ENCODE measurements at places on chromosomes 3 and 15. TPM values are rescaled to one million over a fixed set of nuclear protein-coding genes. Genes with fewer than 3 reads are reported as not detected.

GRCh38 chr3:117427081-117427480, 717.5 kb downstream of the TUSC7 start:
- no peak overlapping the region for H3K4me3 ChIP-seq
- no peaks in the 10 kb centered on the region for H3K4me1 ChIP-seq
- no peaks in the 10 kb centered on the region for H3K36me3 ChIP-seq

- no peaks in the 10 kb centered on the region for H3K27me3 ChIP-seq
- peak overlapping the region; percentile 17 for H3K27ac ChIP-seq
- H3K4me1 ChIP-seq, result peaks cover 60% of the 10 kb centered on the region
- no peaks in the 10 kb centered on the region for H3K36me3 ChIP-seq
Measured at GRCh38 chr3:46695962-46696894, 2.7 kb upstream of the ALS2CL start.

- H3K4me1 ChIP-seq, result peaks cover 2% of the 10 kb centered on the region
- DNase-seq, result no peak
- no peaks in the 10 kb centered on the region for H3K27me3 ChIP-seq
- no peak overlapping the region for H3K4me3 ChIP-seq
Measured at GRCh38 chr3:123696808-123697207, 112.0 kb upstream of the HACD2 start.

Gene PYGO1
- total RNA-seq, result 0.25 TPM

- no peak for DNase-seq
- H3K4me1 ChIP-seq, result no peaks in the 10 kb centered on the region
- H3K36me3 ChIP-seq, result no peaks in the 10 kb centered on the region
- H3K27ac ChIP-seq, result no peak overlapping the region
- H3K27me3 ChIP-seq, result no peaks in the 10 kb centered on the region
Measured at GRCh38 chr15:55970286-55970685, 23.1 kb downstream of the NEDD4 start.

- no peak overlapping the region for H3K27ac ChIP-seq
- H3K27me3 ChIP-seq, result no peaks in the 10 kb centered on the region
Measured at GRCh38 chr3:134707908-134708597, 57.2 kb upstream of the KY start.

DNA sequence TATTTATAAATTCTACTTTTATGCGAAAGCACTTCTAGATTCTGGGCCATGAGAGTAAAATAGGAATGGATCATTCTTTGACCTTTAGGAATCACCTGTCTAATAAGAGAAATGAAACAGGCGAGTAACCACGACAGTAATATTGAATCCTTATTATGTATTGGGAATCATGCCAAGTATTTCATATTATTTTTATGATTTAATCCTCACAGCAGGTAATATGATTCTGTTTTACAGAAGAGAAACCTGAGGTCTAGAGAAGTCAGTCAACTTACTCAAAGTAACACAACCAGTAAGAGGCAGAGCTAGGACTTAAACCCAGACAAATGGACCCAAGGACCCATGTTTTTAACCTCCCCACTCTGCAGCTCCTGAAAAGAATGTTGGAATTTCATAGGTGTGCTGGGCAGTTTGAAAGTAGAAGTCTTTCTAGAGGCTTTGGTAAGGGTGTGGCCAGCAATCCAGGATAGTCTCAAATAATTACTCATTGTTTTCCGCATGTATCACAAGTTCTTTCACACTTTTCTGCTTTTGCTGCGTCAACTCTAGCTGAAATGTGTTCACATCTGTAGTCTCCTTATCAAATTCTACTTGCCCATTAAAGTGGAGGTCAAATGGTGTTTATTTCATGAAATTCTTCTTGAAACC, 181.7 kb downstream of the TPRG1 start:
- no peak for DNase-seq
- H3K4me1 ChIP-seq, result peaks cover 1% of the 10 kb centered on the region
- H3K27ac ChIP-seq, result no peak overlapping the region
- H3K27me3 ChIP-seq, result no peaks in the 10 kb centered on the region
- no peak overlapping the region for H3K4me3 ChIP-seq
- no peaks in the 10 kb centered on the region for H3K36me3 ChIP-seq

GRCh38 chr3:135762188-135762856, 203.2 kb upstream of the PPP2R3A start:
- H3K4me3 ChIP-seq, result no peak overlapping the region
- no peaks in the 10 kb centered on the region for H3K27me3 ChIP-seq
- H3K27ac ChIP-seq, result no peak overlapping the region
- H3K36me3 ChIP-seq, result no peaks in the 10 kb centered on the region
- H3K4me1 ChIP-seq, result no peaks in the 10 kb centered on the region

- H3K27me3 ChIP-seq, result no peaks in the 10 kb centered on the region
- H3K4me1 ChIP-seq, result no peaks in the 10 kb centered on the region
- H3K27ac ChIP-seq, result no peak overlapping the region
- H3K4me3 ChIP-seq, result no peak overlapping the region
- no peaks in the 10 kb centered on the region for H3K36me3 ChIP-seq
- DNase-seq, result no peak
Measured at GRCh38 chr3:101950510-101950909, 101.2 kb downstream of the NFKBIZ start.

Gene CCR2
- 3.3 TPM for total RNA-seq

- no peaks in the 10 kb centered on the region for H3K27me3 ChIP-seq
- no peak overlapping the region for H3K4me3 ChIP-seq
- no peak for DNase-seq
- H3K27ac ChIP-seq, result no peak overlapping the region
Measured at GRCh38 chr3:188890572-188891270, 281.1 kb upstream of the TPRG1 start.

- H3K4me1 ChIP-seq, result peaks cover 11% of the 10 kb centered on the region
- H3K4me3 ChIP-seq, result no peak overlapping the region
- H3K36me3 ChIP-seq, result no peaks in the 10 kb centered on the region
Measured at GRCh38 chr3:72310419-72311380, 525.8 kb upstream of the PROK2 start.

DNA sequence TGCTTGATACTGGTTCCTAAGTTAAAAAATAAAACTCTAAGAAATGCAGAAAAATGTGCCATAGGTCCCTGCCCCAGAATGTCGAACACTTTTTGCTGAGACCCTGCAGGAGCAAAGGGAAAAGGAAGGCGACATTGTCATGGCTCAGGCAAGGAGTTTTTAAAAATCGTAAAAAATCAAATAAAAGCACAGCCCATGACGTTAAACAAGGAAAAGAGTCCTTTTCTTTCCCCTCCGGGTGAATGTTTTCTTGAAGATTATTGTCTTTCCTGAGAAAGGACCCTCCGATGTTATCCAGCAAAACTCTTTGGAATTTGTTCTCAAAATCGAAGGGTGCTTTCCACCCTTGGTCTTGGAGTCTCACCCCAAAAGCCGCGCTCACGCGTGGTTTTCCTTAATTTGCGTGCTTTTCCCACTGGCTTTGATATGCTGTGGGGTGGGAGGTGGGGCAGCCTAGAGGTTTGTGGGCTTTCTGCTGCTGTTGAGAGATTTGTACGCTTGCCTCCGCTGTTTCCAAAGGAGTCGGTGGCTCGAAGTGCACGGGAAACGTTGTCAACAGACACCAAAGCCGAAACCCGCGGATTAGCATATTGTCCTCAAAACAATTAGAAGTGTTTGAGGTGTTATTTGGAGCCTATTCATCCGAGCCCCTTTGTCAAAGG, 2.9 kb downstream of the SOX14 start:
- H3K36me3 ChIP-seq, result no peaks in the 10 kb centered on the region
- peaks cover 23% of the 10 kb centered on the region for H3K27me3 ChIP-seq
- H3K4me3 ChIP-seq, result no peak overlapping the region
- no peak for DNase-seq
